PC-9 (cell line): ENCODE measurements at places on chromosomes 7 and 10. TPM values are rescaled to one million over a fixed set of nuclear protein-coding genes. Genes with fewer than 3 reads are reported as not detected.

DNA sequence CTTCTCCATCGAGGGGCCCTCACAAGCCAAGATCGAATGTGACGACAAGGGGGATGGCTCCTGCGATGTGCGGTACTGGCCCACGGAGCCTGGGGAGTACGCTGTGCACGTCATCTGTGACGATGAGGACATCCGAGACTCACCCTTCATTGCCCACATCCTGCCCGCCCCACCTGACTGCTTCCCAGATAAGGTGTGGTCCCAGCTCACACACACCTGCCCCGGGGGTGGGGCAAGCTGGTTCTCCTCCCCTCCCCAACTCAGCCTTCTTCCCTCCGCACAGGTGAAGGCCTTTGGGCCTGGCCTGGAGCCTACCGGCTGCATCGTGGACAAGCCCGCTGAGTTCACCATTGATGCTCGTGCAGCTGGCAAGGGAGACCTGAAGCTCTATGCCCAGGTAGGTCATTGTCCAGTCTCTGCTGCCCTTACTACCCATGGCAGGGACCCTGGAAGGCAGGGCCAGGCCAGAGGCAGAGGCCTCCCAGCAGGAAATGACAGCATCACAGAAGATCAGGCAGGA is 11.0 kb downstream of the FLNC start:
- H3K27ac ChIP-seq = no peak overlapping the region
- no peaks in the 10 kb centered on the region for H3K4me1 ChIP-seq
- H3K27me3 ChIP-seq = no peaks in the 10 kb centered on the region

DNA sequence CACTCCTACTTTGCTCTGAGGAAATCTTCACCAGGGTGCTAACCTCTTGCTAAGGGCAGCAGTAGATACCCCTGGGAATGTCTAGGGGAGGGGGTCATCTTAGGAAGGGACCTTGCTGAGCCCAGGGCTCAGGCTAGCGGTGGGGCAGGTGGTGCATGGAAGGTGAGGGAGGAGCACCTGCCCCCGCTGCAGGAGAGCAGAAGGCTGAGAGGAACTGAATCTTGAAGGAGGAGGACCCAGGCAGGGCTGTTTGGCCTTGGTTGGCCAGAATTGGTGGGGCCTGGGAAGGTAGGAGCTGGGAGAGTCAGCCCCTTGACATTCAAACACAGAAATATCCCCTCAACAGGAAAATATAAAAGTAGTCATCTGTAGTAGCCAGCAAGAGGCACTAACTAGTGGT is 7.0 kb downstream of the CALHM3 start:
- peak overlapping the region; percentile 94 for H3K27ac ChIP-seq
- peak overlapping the region; percentile 43; the same call in 1 of the 2 replicates for H3K4me3 ChIP-seq
- DNase-seq = no peak
- H3K4me1 ChIP-seq = peaks cover 35% of the 10 kb centered on the region
- no peaks in the 10 kb centered on the region for H3K36me3 ChIP-seq

DNA sequence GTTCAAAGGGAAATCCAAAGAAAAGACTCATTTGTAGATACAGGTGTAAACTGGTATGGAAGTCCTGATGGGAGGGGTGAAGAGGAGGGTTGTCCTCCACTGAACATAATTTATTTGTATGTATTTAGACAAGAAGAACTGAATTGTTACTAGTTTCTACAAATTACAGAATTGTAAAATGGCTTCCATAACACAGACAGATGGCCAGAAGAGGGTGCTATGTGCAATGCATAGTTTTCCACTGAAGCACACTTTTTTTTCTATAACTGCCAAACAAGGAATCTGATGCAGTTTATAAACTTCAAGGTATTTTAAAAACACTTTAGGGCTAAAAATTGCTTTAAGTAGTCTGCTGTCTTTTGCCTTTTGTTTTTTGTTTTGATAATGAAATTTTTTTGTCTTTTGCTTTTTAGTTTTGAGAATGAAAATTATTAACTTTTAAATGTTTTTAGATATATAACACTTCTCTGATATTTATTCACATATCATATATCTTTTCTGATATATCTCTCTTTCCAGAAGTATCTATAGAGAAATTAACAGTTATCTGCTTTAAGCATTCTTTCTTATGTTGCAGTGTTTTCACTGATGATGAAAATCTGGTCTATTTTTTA is 58.5 kb downstream of the PHYHIPL start:
- no peaks in the 10 kb centered on the region for H3K4me1 ChIP-seq
- no peaks in the 10 kb centered on the region for H3K36me3 ChIP-seq
- H3K27me3 ChIP-seq = no peaks in the 10 kb centered on the region
- H3K27ac ChIP-seq = no peak overlapping the region

DNA sequence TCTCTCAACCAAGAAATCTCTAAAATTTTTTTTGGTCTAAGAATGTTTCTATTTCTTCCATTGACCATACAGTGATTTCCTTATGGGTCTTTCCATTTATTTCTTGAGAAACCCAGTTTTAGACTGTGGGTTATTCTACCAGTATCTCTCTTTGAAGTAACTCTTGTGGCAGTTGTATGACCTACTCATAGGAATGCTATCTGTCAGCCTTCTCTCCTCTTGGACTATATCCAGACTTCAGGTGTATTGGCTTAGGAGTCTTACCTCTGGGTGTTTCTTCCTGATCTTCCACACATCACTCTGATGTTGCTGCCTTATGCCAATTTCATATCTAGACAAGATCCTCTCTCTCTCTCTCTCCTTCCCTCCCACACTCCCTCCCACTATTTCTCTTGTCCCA is 178.1 kb downstream of the BMPER start:
- no peaks in the 10 kb centered on the region for H3K4me1 ChIP-seq
- H3K27ac ChIP-seq = no peak overlapping the region
- no peaks in the 10 kb centered on the region for H3K27me3 ChIP-seq
- no peak overlapping the region for H3K4me3 ChIP-seq

DNA sequence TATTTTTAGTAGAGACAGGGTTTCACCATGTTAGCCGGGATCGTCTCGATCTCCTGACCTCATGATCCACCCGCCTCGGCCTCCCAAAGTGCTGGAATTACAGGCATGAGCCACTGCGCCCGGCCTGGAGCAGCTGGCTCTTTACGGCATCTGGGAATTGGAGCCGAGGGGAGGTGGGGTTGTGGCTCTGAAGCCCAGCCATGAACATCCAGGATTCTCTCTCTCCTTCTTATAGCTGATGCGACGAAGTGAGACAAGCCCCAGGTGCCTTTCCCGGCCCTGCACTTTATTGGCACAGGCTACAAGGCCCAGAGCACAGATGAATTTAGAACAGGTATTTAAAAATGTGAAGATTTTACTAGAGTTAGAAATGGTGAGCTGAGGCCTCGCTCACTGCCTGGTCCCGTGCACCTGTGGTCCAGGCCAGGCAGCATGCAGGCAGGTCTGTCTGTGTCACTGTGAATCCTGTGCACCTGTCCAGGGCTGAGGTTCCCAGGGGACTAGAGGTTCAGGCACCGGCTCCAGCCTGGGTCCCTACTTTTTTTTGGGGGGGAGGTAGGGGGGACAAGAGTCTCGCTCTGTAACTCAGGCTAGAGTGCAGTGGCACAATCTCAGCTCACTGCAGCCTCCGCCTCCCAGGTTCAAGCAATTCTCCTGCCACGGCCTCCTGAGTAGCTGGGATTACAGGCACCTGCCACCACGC is 379.7 kb upstream of the FOXK1 start:
- H3K36me3 ChIP-seq = no peaks in the 10 kb centered on the region
- H3K4me3 ChIP-seq = no peak overlapping the region

GRCh38 chr7:27179503-27180430 is 5.3 kb downstream of the HOXA11 start:
- peaks cover 9% of the 10 kb centered on the region for H3K4me1 ChIP-seq
- no peak for DNase-seq
- no peak overlapping the region for H3K27ac ChIP-seq
- H3K4me3 ChIP-seq = no peak overlapping the region
- no peaks in the 10 kb centered on the region for H3K36me3 ChIP-seq

The PRKRIP1 gene
- total RNA-seq = 34.6 and 43.1 TPM in 2 replicates

The CLDN4 gene
- total RNA-seq = 498 and 602 TPM in 2 replicates

The UBE2H gene
- total RNA-seq = 211 TPM in 2 replicates
